ENCODE measurements at places on chromosomes 5 and 9. TPM values are rescaled to one million over a fixed set of nuclear protein-coding genes. Genes with fewer than 3 reads are reported as not detected.

Gene F2RL2
- 40.8 TPM for total RNA-seq

DNA sequence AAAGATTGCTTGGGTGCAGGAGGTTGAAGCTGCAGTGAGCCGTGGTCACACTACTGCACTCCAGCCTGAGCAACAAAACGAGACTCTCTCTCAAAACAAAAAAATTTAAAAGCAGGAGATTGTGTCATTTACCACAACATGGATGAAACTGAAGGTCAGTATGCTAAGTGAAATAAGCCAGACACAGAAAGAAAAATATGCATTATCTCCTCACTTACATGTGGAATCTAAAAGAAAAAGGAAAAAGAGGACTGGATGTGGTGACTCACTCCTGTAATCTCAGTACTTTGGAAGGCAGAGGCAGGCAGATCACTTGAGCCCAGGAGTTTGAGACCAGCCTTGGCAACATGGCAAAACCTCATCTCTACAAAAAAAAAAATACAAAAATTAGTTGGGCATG, 146.8 kb upstream of the DAPK1 start:
- no peak for DNase-seq
- H3K27me3 ChIP-seq: peaks cover 11% of the 10 kb centered on the region
- no peak overlapping the region for H3K27ac ChIP-seq
- no peaks in the 10 kb centered on the region for H3K36me3 ChIP-seq

Gene C9orf78
- total RNA-seq: 52.7 TPM

DNA sequence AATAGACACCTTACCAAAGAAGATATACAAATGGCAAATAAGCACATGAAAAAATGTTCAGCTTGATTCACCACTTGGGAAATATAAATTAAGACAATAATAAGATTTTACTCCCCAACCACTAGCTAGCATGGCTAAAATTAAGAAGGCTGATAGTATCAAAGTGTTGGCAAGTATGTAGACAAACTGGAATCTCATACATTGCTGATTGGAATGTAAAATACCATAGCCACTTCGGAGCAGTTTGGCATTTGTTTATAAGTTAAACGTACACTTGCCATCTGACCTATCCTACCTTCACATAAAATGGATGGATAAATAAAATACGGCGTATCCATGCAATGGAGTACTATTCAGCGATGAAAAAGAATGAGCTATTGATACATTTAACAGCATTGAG, 129.2 kb downstream of the ZNF462 start:
- H3K4me1 ChIP-seq: no peaks in the 10 kb centered on the region
- peaks cover 45% of the 10 kb centered on the region for H3K36me3 ChIP-seq
- DNase-seq: no peak
- no peaks in the 10 kb centered on the region for H3K27me3 ChIP-seq

DNA sequence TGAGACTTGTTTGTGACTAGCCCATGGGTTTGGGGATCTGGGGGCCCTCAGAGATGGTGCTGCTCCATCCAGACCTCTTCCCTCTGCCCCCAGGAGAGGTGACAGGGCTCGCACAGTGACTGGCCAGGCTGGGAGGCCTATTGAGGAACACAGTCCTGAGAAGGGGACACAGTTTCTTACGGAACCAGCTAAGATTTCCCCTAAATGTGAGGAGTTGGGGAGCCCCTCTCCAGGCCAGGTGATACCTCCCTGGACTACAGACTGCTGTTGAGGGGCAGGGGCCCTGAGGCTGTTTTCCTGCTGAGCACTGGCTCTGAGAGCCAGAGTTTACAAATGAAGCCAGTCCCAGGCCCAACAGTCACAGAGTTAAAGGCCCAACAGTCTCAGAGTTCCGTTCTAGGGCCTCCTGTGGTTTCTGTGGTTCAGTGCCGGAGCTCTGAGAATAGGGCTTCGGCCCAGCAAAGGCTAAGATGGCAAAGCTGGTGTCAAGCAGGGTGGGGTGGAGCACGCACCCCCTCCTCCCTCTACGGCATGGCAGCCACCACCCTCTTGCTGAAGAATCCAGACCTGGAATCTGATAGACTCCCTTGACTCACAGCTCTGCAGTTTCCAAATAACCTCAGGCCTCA, 1.1 kb upstream of the SEMA4D start:
- H3K36me3 ChIP-seq: no peaks in the 10 kb centered on the region
- H3K27me3 ChIP-seq: peaks cover 9% of the 10 kb centered on the region
- no peak for DNase-seq
- no peak overlapping the region for H3K4me3 ChIP-seq
- H3K27ac ChIP-seq: no peak overlapping the region

Gene PCDHB8
- 0.88 TPM for total RNA-seq

DNA sequence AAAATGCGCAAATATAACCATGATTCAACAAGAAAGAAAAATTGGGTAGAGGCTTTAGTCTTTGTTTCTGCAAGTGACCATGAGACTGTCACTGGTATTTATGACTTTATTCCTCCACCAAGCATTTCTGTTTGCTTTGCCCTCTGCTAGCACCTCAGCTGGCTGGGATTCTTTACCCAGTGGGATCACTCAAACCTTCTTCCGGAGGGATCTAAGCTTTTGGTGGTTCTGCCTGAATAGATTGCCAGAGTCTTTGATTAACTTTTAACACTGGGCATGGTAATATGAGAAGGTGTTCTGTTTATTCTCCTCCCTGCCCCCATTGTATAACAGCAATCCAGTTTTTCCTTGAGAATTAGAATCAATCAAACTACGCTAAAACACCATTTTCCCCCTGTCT, 59.1 kb upstream of the FBN2 start:
- no peaks in the 10 kb centered on the region for H3K4me1 ChIP-seq
- H3K27ac ChIP-seq: no peak overlapping the region
- H3K4me3 ChIP-seq: no peak overlapping the region

- no peaks in the 10 kb centered on the region for H3K4me1 ChIP-seq
- no peaks in the 10 kb centered on the region for H3K27me3 ChIP-seq
- no peak for DNase-seq
- no peaks in the 10 kb centered on the region for H3K36me3 ChIP-seq
- H3K4me3 ChIP-seq: no peak overlapping the region
- no peak overlapping the region for H3K27ac ChIP-seq
Measured at GRCh38 chr5:83157163-83157562, 79.8 kb downstream of the XRCC4 start.

GRCh38 chr9:19498015-19498414, 89.2 kb downstream of the ACER2 start:
- H3K27me3 ChIP-seq: peaks cover 18% of the 10 kb centered on the region
- peaks cover 7% of the 10 kb centered on the region for H3K4me1 ChIP-seq
- no peaks in the 10 kb centered on the region for H3K36me3 ChIP-seq
- DNase-seq: no peak
- no peak overlapping the region for H3K4me3 ChIP-seq

GRCh38 chr9:34089311-34089710, 37.2 kb downstream of the DCAF12 start:
- no peak overlapping the region for H3K27ac ChIP-seq
- no peak for DNase-seq
- peaks cover 2% of the 10 kb centered on the region for H3K27me3 ChIP-seq
- peaks cover 6% of the 10 kb centered on the region for H3K4me1 ChIP-seq
- peaks cover 23% of the 10 kb centered on the region for H3K36me3 ChIP-seq

- H3K36me3 ChIP-seq: no peaks in the 10 kb centered on the region
- H3K4me3 ChIP-seq: no peak overlapping the region
- H3K27me3 ChIP-seq: no peaks in the 10 kb centered on the region
- H3K27ac ChIP-seq: no peak overlapping the region
- H3K4me1 ChIP-seq: no peaks in the 10 kb centered on the region
Measured at GRCh38 chr9:84554069-84554664, 115.4 kb upstream of the NTRK2 start.

DNA sequence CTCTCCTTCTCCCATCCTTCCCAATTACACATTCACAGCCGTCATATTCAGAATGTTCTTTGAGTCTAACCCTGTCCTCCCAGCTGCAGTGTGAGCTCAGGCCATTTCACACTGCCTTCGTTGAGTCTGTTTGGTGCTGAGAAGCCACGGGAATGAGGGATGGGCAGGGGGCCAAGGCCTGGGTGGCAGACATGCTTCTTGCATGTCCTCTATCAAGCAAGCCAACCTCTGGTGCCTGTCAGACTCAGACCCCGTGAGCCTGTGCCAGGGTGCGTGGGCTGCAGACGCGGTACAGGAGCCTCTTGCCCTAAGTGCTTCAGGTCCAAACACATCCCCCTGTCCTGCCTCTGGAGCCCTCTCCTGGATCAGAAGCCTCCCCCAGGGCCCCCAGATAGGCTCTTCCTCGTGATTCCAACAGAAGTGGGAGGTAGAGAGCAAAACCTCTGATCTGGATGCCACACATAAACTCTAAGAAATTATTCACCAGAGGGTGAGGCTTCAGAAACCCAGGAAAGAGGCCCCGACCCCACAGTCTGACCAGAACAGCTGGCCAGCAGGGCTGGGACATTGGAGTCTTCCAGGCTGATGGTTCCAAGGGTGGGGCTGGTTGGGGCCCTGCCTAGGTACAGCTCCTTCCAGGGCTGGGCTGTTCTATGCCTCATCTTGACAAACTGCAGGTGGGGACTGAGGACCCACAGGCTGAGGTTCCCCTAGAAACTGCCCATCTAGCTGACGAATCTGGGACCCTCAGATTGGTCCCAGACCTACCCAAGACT, 46.7 kb upstream of the CDKN2AIPNL start:
- H3K36me3 ChIP-seq: no peaks in the 10 kb centered on the region
- peak; percentile 54 for DNase-seq
- H3K4me1 ChIP-seq: peaks cover 19% of the 10 kb centered on the region

Gene TYRP1
- total RNA-seq: not detected

DNA sequence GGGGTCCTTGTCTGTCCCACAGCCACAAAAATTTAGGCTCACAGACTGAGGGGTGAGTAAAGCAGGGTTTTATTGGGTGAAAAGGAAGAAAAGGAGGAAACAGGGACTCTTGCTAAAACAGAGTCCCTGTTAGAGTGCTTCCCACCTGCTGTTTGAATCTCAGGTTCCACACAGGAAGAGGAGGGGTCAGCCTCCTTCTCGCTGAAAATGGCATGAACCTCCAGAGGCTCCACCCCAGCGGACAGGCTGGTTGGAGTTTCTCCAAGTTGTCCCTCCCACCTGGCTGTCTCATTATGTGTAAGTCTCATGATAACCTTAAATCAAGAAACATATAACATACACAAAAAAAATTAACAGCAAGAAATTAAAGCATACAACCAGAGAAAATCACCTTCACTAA, 28.3 kb upstream of the UHRF2 start:
- H3K27ac ChIP-seq: peak overlapping the region; percentile 99
- H3K4me1 ChIP-seq: peaks cover 43% of the 10 kb centered on the region

Gene THG1L
- total RNA-seq: 15.0 TPM

DNA sequence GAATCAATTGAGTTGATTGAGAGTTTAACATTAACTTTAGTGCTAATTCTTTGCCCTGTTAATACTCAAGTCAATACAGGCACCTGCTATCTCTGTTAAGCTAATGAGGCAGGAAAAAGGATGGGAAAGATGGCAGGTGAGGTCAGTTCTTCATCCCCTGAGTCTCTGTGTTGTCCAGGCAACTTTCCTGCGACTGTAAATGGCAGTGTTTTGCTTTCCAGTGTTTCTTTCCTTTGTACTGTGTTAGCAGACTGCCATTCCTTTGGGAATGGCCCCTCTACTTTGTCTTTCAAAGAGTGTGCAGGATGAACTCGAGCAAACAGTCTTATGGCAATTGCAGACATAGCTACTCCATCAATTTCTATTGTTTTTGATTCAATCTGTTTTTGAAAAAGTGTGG, 202.2 kb upstream of the VLDLR start:
- DNase-seq: no peak
- no peaks in the 10 kb centered on the region for H3K36me3 ChIP-seq
- no peak overlapping the region for H3K4me3 ChIP-seq
- H3K4me1 ChIP-seq: peaks cover 15% of the 10 kb centered on the region
- no peak overlapping the region for H3K27ac ChIP-seq
